ENCODE measurements at places on chromosomes 3 and 15.

- DNase-seq: no peak
These were observed 15.8 kb downstream of the XXYLT1 start for GRCh38 chr3:195255176-195255500.

DNA sequence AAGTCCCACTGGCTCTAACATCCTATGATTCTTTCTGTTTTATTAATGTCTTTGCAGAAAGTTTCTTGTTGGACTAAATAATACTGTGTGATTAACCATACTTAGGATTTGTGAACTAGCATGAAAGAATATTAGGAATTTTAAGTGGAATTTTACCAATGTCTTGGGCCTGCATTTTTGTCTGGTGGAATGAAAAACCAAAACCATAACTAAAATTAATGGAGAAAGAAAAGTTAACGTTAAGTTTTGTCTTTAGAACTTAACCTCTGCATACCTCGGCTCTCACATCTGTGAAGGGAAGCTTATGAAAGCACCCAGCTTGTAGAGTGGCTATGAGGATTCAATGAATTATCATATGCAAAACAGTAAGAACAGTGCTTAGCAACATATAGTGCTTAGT lies 6.5 kb downstream of the FBN1 start:
- DNase-seq: no peak

- DNase-seq: no peak
These were observed 95.2 kb downstream of the SEMA6D start for GRCh38 chr15:47812470-47812999.

DNA sequence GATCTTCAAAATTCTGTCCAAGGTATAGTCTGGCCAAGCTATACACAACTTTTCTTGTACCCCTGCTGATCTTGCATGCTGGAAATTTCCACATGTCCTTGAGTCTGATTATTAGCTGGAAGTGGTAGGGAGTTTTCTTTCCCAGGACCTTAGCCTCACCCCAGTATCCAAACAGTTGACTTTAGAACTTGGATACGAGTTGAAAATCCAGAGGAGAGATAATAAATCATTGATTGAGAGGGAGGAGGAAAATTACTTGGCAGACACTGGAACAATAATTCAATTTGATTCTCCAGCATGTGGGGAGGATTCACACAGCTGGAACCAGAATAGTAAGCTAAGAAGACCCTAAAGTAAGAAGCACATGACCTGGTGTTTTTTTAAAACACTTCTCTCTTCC lies 116.4 kb downstream of the IL5RA start:
- DNase-seq: no peak

- no peak for DNase-seq
These were observed 46.6 kb upstream of the TBC1D21 start for GRCh38 chr15:73826711-73827251.

DNA sequence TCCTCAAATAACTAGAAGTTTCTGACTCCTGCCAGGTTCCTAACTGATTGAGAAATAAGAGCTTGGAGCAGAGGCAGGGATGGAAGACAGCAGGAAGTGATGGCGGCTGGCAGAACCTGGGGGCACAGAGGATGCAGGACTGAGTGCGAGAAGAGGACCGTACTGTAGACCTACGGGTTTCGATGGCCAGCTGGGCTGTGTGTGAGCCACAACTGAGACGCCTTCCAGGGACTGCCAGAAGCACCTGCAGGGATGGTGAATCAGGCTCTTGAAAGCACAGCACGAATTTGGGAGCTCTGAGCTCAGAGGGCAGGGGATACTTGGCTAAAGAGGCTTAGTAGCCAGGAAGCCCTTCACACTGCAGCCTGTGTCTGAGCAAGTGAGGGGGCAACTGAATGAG lies 165.6 kb downstream of the ABHD5 start:
- no peak for DNase-seq

GRCh38 chr3:177221744-177222143 lies 24.5 kb upstream of the TBL1XR1 start:
- no peak for DNase-seq

DNA sequence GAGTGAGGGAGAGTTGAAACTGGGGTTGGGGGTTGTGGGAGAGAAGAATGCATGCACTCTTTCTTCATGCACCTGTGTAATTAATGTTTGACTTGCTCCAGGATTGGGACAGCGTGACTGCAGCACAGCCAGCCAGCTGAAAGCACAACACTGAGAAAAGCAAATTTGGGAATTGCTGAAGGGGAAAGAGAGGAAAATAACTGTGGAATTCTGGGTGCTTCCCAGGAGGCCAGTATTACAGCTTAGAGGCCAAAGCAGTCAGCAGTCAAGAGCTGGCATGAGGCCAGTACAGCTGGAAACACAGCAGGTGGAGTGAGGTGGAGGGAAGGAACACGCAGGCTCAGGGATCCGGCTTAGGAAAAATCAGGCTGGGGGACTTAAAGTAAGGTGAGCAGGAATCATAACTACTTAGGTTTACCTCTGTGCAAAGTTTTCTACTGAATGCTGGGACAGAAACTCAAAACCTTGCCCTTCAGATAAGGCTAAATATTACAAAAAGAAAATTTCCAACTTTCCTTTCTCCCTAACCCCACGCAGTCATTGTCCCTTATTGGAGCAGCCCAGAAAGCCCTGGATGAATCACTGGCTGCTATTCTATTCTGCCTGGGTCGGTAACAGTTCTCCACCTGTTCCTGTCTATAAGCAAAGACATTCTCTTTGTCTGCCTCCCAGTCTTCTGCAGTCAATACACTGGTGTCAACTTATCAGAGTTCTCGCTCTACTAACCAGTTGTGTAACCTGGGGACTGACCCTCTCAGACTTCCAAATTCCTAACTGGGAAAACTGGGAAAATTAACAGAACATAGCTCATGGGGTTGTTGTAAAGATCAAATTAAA lies 167.2 kb downstream of the MAGI1 start:
- DNase-seq: no peak

GRCh38 chr15:58537033-58537432 lies 105.2 kb downstream of the LIPC start:
- DNase-seq: no peak

- no peak for DNase-seq
These were observed 6.1 kb downstream of the TRMT10C start for GRCh38 chr3:101567528-101568317.

DNA sequence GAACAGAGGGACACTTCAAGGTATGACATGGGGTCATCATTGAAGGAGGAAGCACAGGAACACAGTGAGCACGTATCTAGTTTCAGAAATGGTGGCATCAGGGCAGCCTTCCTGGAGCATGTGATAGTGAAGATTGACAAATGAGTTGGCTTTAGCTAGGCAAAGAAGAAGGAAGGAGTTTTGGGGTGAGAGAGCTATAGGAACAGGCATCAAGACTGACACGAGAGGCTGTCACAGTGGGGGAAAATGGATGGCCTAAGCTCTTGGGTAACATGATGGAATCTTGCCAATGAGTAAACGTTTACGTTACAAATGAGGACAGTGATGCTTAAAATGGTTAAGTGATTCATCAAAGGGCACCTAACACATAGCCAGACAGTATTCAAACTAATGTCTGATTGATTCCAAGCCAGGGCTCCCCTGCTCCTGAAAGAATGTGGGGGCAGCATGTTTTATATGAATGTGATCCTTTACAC lies 23.1 kb upstream of the GPR171 start:
- no peak for DNase-seq

Measured in CD4-positive, alpha-beta T cell (primary cell).